ENCODE measurements at places on chromosomes 5 and 9. TPM values are rescaled to one million over a fixed set of nuclear protein-coding genes. Genes with fewer than 3 reads are reported as not detected.
A peak's percentile ranks its signal among the peaks of the same experiment; 100 is the strongest.

DNA sequence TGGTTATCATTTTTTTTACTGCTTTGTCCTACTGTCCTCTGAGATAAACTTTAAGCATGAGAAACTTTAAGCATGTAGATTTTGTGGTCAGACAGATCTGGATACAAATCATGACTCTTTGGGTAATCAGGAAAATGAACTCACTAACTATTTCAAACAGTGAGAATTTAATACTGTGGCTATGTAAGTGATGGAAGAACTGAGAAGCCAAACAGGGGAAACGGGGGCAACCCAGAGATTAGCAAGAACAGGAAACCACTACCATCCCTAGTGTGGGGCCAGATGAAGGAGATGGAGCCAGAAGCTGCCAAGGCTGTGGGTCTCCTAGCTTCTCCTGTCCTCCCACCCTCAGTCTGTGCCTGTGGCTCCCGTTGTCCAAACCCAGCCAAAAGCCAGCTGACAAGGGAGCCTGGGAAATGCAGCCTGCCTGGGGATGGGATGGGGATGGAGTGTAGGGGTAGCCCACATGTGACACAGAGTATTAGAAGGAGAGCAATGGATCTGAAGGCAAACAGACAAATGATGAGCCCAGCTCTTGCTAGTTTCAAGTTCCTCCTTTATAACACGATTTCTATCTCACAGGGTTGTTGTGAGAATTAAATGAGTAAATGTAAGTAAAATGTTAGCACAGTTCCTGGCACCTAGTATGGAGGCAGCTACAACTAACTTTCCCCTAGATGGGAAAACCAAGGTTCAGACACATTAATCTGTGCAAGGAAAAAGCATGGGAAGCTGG lies 27.7 kb upstream of the CDC23 start:
- no peak for DNase-seq

DNA sequence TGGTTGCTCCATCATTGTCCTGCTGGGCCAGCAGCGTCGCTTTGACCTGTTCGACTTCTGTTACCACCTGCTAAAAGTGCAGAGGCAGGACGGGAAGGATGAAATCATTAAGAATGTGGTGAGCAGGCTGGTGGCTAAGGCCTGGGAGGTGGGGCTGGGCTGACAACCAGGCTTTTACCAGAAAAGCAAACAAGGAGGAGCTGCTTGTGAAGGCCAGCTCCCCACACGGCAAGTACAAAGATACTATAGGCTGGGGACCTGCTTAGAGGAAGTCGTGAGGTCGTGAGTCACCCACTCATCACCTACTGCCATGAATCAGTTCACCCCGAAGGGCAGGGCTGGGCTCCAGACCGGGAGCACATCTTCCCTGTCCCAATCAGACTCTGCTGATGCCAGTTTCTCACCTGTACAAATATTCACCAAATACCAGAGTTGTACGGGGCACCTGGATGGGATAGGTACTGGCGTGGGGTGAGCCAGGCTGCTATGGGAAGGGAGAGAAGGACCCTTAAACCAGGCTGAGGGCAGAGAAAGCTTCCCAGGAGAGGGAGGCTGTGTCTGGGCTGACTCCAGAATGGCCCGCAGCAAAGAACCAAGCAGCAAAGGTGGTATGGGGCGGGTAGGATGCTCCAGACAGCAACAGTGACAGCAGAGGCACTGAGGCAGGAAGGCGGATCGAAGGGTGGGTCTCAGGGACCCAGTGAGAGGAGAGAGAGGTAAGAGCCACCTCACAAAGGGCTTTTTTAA lies 69.3 kb upstream of the NIPAL4 start:
- DNase-seq, result peak; percentile 97

The CD72 gene
- 1.0 TPM for total RNA-seq

DNA sequence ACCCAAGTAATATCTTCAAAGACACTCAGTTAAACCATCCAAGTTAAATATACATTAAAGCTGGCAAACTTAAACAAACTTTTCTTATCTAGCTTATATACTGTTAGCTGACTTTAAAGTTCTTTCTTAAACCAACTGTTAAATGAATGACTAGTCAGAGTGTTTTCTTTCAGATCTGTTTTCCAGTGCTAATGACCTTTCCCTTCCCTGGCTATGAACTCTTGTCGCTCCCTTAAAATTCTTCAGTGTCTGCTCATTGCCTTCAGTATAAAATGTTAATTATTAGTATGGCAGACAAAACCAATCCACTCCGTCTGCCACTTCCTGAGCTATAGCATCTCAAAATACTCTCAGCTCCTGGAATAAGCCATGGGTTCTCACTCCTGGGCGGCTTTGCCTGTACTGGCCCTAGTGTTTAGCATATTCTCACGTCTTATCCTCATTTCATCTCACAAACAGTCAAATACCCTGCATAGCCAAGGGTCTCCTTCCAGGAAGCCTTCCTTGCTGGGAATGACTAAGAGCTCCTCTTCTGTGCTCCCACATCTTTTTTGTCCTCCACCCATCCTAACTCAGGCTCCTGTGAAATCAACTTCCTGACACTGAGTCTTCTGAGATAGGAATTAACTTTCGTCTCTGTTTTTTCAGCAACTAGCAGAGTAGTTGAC lies 87.7 kb downstream of the VCAN start:
- no peak for DNase-seq

DNA sequence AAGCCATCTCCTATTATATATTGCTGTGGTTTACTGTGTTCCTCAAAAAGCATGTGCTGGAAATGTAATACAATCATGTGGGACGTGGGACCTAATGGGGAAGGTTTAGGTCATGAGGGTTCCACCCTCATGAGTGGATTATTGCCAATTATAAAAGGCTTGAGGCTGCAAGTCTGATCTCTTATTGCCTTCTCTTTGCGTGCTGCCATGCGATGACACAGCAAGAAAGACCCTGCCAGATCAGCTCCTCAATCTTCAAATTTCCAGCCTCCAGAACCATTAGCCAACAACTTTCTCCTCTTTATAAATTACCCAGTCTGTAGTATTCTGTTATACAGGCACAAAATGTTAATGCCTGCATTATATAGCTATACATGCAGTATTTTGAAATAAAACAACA lies 45.4 kb downstream of the MARCHF11 start:
- DNase-seq, result no peak

- DNase-seq, result peak; percentile 72
These were observed 106.0 kb downstream of the FRMD3 start for GRCh38 chr9:83432104-83432627.

The ZNF454 gene
- total RNA-seq, result not detected

- DNase-seq, result no peak
These were observed 31.1 kb downstream of the SV2C start for GRCh38 chr5:76114179-76114851.

The LCP2 gene
- total RNA-seq, result not detected

The CETN3 gene
- total RNA-seq, result 26.8 TPM

DNA sequence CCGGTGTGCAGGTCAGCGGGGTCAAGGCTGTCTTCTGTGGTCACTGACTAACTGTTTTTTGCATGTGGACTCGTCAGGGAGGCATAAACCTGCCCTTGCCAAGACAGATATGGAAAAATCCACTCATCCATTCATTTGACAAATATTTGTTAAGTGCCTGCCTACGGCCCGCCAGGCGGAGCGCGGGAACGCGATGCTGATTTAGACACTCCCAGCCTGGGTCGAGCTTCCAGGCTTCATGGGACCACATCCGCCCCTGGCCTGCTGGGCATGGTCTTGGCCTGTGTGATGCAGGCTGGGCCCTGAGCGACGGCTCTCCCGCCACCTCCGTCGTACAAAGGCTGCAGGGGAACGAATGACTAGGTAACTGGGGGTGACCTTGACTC lies 18.1 kb downstream of the MYMK start:
- DNase-seq, result peak; percentile 92

- no peak for DNase-seq
These were observed 4.9 kb upstream of the FYB1 start for GRCh38 chr5:39224196-39224761.

DNA sequence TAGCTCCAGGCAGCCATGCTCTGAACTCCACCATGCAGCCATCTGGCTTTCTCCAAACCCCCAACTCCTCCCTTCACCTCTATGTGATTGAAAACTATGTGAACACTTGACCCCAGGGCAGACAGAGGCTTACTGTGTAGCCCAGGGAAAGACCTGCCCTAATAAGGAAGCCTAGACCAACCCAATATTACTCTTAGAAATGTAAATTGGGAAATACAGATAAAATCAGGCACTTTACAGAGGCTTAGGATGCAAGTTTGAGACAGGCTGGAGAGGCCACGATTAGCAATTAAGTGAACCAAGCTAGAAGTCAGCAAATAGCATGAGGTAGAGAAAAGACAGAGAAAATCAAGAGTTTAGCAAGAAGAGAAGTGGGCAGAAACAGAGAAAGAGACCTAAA lies 141.7 kb upstream of the ABCA1 start:
- DNase-seq, result peak; percentile 12

GRCh38 chr5:159178978-159179377 lies 30.4 kb downstream of the RNF145 start:
- peak; percentile 91 for DNase-seq

- no peak for DNase-seq
These were observed 403.5 kb downstream of the ZSWIM6 start for GRCh38 chr5:61735531-61735930.

DNA sequence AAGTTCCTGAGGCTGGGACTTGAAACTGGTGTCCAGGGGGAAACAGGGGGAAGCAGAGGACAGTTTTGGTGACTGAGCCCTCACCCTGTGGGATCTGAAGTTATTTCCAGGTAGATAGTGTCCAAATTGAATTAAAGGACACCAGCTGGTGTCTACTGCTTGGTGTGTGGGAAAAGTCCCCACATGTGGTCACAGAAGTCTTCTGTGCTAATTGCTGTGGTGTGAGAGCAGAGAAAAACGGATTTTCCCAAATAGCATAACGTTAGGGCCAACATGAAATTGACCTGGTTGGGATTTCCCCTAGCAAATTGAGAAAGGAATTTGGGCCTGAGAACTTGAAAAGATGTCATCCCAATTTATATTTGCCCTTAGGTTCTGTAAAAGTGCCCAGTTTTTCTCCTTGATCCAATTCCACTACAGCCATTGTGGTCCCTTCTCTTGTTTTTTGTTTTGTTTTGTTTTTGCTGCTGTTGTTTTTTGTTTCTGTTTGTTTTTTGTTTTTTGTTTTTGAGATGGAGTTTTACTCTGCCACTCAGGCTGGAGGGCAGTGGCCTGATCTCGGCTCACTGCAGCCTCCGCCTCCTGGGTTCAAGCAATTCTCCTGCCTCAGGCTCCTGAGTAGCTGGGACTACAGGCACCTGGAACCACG lies 5.6 kb upstream of the STARD4 start:
- no peak for DNase-seq

- no peak for DNase-seq
These were observed 6.3 kb downstream of the PRR7 start for GRCh38 chr5:177452688-177453638.

The FOXD4 gene
- total RNA-seq, result 0.25 TPM

DNA sequence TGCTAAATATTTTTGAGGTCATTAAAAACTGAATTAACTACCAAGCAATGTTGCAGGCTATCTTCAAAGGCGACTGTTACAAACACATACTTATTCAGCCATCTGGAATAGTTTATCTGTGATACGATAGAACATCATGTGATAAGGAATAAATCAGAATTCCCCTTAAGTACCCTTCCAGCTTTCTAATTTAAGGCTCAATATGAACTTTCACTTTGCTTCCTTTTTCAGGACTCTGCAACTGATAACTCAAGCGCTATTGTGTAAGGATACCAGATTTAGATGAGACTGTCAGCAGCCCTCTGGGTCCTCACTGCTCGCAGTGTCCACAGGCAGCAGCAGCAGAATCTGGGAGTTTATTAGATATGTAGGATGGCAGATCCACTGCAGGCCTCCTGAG lies 416.3 kb downstream of the SPATA31D1 start:
- no peak for DNase-seq

DNA sequence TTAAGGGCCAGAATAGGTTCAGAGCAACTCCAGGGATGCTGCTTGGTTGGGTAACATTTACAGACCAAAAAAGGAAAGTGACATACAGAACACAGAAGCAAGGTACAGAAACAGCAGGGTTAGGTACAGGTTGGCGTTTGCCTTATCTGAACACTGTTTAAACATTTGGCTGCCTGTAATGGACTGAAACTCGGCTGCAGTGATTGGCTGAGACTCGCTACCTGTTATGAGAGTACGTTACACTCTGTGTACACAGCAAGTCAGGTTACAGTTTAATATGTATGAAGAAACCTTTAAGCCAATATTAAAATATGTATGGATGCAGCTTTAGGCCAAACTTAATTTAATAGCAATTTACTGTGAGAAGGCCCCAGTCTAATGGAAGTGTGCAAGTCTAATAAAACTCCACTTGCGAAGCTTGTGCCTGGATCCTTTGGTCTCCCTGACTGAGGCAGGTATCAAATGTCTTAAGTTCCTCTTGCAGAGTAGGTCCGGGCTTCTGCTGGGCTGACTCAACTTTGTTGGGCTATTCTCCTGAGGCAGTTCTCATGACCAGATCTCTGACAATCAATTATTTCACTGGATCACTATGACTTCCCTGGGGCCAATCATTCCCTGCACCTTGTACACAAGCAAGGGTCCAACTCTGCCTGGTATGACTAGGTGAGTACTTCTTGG lies 204.9 kb downstream of the ZNF462 start:
- no peak for DNase-seq

GRCh38 chr5:106822851-106823250 lies 847.9 kb downstream of the EFNA5 start:
- no peak for DNase-seq

The SAPCD2 gene
- total RNA-seq, result 15.6 TPM

DNA sequence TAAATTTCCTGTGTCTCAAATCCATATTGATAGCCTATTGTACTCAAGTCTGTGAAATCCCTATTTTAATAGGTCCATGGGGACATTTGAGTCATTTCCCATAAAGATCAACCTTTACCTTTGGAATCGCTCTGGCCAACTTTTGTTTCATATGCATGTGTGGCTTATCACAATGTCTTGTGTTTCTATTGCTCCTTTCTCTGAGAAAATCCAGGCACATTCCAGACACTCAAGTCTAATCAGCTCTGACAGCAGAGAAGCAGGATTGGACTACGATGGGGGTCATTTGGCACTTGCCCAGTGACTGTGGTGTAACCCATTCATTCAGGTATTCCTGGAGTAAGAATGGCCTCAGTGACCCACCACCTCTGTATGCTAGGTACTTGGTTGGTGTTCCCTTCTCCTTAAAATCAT lies 48.4 kb downstream of the ACTBL2 start:
- DNase-seq, result no peak

DNA sequence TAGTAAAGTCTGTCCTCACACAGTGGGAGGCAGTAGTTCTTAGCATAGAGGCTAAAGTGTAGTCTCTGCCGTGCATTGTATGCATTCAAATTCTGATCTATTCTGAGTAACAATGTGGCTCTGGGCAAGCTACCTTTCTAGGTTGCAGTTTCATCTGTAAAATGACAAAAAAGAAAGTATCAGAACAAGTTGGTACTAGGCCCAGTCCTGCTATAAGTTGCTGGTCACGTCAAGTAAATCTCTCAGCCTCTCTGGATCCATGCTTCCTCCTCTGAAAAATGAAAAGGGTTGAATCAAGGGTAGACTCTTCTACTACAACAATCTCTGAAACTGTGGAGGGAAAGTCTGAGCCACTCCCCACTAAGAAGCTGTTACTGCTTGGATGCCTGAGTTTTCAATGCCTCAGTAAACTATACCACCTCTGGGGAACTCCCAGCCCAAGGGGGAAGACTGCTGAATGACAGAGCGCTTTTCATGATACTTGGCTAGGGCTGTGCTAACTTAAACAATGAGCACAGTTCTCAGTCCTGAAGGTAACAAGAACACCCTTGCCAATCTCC lies 34.5 kb upstream of the SPARC start:
- no peak for DNase-seq
